ENCODE measurements at places on chromosomes 1 and 21.

DNA sequence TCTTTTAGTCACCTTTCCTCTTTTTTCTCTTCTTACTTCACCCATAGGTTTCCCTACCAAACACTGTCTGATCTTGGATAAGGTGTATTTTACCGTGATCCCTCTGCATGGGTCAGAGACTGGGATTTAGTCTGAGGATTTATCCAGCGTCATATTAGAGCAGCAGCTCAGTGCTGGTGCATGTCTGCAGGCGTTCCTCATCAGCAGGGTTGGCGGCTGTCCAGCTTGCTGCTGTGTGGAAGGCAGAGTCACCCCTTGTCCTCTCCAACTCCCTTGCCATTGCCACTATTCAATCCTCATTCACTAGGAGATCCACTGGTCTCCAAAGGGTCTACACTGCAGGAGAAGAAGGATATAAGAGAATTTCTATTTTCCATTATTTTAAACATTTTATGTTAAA, 7.3 kb upstream of the FAM78B start:
- no peak for DNase-seq

GRCh38 chr1:20871419-20871818, 84.3 kb upstream of the HP1BP3 start:
- DNase-seq: no peak

DNA sequence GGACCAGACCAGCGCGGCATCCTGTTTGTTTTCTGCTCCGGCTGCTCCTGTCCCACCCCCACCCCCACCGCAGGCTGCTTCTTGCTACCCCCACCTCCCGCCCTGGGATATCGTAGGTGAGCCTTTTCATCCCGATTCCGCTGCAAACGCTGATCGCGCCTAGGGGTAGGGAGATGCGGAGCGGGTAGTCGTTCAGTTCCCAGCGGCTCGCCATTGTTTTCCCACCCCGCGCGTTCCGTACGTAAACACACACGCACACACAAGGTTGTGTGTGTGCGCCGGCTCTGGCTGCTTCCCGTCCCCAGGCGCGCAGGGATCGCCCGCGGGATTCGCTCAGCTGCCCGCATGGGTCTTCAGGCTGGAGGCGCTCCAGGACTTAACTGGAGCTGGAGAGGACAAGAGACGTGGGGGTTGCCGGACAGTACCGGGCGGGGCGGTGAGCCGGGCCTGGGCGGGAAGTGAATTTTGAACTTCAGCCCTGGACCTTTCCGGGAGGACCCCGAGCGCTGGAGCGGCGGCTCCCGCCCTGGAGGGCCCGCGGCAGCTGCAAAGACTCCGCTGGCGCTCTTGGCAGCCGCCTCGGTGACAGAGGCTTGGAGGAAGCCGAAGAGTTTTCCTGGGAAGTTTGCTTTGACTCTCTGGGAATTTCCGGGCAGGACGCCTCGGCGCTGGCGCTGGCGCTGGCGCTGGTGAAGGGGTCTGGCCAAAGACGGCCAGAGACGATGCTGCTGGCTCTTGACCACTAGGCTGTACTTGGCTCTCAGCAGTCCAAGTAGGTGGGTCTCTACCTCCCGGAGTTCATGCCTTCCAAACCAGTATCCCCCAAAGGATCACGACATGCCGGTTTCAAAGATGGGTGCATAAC, 1.6 kb downstream of the SOX13 start:
- DNase-seq: peak; percentile 52

DNA sequence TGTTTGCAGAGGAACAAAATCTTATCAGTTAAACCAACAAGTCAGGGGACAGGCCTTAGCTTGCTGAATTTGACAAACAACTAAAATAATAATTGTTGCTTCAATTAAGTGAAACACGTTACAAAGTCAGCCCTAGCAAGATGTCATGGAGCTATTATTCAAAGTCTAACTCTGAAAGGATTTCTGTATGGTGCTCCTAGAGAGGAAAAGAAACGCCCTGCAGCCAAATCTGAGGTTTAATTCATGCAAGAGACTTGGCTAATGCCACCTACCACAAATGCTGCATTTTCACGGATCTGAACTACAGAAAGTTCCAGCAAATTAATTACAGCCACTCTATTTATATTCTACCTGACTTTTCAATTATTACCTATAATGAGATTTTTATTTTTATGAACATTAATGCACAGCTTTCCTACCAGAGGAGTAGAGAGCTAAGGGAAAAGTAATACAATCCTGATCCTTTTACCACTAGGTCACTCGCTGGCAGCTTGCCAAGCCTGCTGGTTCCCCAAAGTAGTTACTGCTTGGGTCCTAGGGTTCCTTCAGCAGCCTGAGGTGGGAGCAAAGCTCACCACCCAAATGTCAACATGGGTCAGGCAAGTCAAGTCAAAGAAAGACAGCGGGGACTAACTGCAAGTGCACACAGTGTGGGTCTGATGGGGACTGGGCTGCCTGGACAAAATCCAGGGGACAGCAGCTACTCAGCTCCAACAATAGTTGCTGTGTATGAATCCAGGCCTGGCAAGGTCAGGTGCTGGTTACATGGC, 8.5 kb downstream of the COLGALT2 start:
- DNase-seq: no peak

GRCh38 chr1:52506920-52507546, 45.9 kb downstream of the TUT4 start:
- DNase-seq: no peak

- peak; percentile 33 for DNase-seq
These were observed 673 bp downstream of the CD46 start for GRCh38 chr1:207752456-207752998.

- DNase-seq: no peak
These were observed 18.5 kb upstream of the S100A7 start for GRCh38 chr1:153478692-153479618.

- DNase-seq: no peak
These were observed 16.2 kb upstream of the MYBPHL start for GRCh38 chr1:109322974-109323373.

DNA sequence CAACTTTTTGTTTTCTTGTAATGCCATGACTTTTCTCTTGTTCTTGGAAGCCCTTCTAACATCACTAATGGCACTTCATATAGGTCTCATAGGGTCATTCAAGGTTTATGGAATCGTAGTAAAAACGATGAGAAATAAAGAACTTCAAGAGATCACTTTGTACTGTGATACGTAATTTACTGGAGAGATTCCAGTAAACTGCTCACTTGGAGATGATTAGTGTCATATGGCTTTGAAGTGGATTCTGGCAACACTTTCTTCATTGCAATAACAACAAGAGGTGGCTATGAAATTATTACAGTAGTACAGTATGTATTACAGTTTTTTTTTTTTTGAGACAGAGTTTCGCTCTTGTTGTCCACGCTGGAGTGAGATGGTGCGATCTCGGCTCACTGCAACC, 103.4 kb downstream of the RUSC1 start:
- no peak for DNase-seq

- no peak for DNase-seq
These were observed 390.4 kb downstream of the OMA1 start for GRCh38 chr1:58156124-58156468.

DNA sequence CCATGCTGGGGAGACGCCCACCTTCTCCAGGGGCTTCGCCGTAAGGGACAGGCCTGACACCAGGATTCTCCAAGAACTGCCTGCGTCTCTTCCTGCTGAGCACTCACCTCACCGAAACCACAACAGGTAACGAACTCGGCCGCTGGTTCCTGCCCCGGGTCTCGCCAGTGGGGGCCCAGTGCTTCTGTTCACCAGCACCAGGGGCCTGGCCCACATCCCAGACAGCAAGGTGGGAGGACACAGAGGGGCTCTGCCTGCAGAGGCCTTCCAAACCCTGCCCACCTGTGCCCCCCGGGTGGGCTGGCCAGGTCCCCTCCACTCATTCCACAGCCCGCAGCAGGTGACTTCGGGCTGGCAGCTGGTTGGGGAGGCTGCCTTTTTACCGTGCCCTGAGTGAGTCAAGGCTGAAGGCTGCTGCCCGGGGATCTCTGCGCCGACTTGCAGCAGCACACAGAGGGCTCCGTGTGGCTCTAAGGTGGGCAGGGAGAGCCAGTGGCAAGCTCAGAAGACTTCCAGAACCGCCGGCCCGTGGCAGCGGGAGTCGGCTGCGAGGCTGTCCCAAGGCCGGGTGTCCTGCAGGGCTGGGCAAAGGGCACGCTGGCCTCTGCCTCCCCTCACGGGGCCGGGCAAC, 14.7 kb upstream of the COL18A1 start:
- no peak for DNase-seq

DNA sequence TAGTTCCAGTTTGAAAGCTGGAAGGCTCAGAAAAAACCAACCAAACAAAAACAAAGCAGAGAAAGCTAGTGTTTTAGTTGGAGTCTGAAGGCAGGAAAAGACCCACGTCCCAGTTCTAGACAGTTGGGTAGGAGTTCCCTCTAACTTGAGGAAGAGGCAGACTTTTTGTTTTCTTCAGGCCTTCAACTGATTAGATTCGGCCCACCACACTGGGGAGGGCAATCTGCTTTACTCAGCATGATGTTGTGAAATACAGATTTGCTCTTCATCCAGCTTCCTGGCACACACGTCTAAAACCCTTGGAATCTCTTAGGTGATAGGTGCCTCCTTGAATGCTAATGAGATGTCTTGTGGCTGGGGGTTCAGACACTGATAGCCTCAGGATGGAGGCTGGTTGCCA, 49.1 kb upstream of the CSF3R start:
- DNase-seq: no peak

DNA sequence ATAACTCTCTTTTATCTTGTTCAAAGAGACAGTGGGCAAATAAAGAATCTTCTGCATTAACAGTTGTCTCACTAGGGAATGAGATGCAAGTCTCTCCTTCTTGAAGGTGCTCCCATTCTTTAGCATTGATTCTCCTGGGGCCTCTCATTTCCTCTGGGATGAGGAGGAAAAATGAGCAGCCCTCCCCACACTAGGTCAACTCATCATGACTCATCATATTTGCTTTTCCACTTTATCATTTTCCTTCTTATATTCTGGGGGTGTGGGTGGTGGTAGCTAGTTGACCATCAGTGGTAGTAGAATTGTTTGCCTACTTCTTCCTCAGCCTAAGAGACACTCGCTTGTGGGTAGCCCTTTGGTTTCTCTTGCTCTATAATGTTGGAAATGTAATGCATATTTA, 182.0 kb upstream of the C1orf87 start:
- no peak for DNase-seq

GRCh38 chr1:50929376-50929958, 30.6 kb downstream of the FAF1 start:
- no peak for DNase-seq

DNA sequence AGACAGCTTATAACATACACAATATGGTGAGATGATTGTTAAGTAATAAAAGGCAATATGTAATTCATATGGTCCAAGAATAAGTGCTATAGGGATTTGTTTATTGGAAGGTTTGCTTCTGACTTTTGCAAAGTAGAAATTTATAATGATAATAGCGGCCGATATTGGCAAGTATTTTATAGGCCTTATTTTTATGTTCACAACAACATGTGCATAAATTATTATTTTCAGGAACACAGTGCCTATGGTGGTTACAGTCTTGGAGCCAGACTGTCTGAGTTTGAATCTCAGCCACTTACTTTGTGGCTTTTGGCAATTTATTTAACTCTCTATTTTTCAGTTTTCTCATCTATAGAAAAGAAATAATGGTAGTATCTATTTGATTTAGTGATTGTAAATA, 607.5 kb downstream of the USP25 start:
- no peak for DNase-seq

Measured in DMS153 (cell line).